Bone marrow (tissue), 2 donors: ENCODE measurements at places on chromosomes 5 and 9.

GRCh38 chr9:17433526-17433925 is 145.3 kb upstream of the SH3GL2 start:
- DNase-seq, result no peak

DNA sequence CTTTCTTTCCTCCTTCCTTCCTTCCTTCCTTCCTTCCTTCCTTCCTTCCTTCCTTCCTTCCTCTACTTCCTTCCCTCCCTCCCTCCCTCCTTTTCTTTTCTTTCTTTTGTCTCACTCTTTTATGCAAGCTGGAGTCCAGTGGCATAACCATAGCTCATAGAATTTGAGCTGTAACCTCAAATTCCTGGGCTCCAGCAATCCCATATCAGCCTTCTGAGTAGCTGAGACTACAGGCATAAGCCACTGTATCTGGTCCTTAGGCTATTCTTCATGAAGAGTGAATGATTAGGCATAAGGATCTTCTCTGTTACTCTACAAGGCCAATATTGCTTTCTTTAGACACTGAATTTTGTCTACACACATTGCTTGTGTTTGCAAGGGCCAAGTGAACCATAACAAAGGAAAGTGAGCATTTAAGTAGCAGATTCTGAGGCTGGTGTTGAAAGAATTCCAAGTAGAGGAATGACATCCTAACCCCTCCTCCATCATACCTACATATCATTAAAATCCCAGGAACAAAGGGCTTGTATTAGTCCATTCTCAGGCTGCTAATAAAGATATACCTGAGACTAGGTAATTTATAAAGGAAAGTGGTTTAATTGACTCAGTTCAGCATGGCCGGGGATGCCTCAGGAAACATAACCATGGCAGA is 293.2 kb downstream of the HCN1 start:
- no peak for DNase-seq

- no peak for DNase-seq
Measured at GRCh38 chr9:12276505-12276904, 416.7 kb upstream of the TYRP1 start.

DNA sequence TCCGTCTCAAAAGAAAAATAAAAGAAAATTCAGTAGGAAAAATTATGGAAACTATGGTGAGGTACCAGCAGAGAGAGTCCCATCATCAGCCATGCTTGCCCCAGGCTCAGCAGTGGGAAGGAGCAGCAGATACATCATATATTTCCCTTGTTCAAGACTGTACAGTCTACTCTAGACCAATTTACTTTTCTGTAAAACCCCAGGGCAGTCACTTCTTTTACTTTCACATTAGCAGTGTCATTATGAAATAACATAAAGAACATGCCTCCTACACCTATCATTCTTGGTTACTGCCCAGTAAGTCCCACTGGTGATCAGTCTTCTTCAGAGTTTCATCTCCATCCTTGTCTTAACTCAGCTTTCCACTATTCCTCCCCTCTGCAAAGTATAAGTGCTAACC is 1145.0 kb downstream of the MAT2B start:
- DNase-seq, result no peak

- no peak for DNase-seq
Measured at GRCh38 chr5:148421661-148422060, 37.9 kb downstream of the FBXO38 start.

- no peak for DNase-seq
Measured at GRCh38 chr9:97786341-97786740, 66.7 kb upstream of the FOXE1 start.

GRCh38 chr9:37913480-37914153 is 9.7 kb upstream of the SLC25A51 start:
- DNase-seq, result peak; percentile 97

- DNase-seq, result no peak
Measured at GRCh38 chr5:60354311-60354710, 345.7 kb downstream of the DEPDC1B start.

GRCh38 chr9:136527131-136527530 is 18.7 kb downstream of the NOTCH1 start:
- DNase-seq, result no peak

GRCh38 chr5:74950836-74951515 is 84.8 kb upstream of the FAM169A start:
- DNase-seq, result no peak

GRCh38 chr9:117293206-117294114 is 121.4 kb downstream of the ASTN2 start:
- DNase-seq, result no peak

- DNase-seq, result no peak
Measured at GRCh38 chr9:112881331-112881730, 9.3 kb downstream of the SLC46A2 start.

DNA sequence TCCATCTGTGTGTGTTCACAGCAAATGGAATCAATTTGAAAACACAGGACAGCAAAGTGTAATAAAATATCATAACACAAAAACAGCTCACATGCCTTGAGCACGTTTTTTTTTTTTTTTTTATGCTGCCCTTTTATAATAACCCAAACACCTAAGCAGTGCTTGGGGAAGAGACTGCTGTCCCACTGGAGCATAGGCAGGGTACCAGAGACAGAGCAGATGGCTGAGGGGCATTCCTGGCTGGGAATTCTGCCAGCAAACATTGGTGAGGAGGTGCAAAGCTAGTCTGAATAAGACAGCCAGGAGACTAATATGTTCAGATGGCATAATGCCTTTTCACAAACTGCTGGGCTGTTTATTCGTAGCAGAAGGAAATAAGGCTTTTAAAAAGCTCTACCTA is 58.1 kb upstream of the SV2C start:
- DNase-seq, result no peak

DNA sequence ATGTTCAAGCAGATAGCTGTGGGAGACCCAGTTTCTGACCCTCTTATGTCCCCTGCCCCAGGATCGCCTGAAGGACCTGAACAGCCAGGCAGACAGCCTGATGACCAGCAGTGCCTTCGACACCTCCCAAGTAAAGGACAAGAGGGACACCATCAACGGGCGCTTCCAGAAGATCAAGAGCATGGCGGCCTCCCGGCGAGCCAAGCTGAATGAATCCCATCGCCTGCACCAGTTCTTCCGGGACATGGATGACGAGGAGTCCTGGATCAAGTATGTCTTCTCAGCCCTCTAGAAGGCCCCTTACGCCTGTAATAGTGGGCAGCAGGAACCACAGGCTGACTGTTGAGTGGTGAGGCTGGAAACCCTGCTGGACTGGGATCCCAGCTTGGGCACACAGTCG is 41.1 kb downstream of the DYNC2I2 start:
- DNase-seq, result no peak

DNA sequence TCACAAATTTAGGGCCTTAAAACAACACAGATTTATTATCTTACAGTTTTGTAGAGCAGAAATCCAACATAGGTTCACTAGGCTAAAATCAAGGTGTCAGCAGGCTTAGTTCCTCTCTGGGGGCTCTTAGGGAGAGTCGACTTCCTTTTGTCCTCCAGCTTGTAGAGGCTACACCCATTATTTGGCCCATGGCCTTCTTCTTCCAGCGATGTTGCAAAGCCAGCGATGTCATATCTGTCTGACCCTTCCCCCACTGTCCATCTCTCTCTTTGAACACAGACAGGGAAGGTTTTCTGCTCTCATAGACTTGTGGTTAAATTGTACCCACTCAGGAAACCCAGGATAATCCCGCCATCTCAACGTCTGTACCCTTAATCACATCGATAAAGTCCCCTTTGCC is 60.3 kb upstream of the SHB start:
- DNase-seq, result no peak

- DNase-seq, result no peak
Measured at GRCh38 chr9:14170973-14171596, 142.9 kb downstream of the NFIB start.

DNA sequence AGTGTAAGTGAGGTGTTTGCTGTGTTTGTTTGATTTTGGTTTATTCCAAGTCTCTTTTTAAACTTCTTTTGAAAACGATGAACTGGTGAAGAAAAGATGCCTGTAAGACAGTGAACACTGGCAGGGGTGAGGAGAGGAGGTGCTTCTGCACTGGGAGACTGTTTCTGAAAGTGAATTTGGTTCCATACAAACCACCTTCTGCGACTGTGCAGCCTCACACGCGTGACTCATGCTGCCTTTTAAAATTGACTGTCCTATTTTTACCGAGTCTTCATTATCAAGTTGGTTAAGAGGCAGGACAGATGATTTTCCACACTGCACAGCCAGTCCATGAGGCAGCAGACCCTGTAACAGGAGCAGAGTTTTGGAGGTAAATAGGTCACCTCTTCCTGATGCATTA is 340.6 kb downstream of the MTRR start:
- DNase-seq, result no peak

DNA sequence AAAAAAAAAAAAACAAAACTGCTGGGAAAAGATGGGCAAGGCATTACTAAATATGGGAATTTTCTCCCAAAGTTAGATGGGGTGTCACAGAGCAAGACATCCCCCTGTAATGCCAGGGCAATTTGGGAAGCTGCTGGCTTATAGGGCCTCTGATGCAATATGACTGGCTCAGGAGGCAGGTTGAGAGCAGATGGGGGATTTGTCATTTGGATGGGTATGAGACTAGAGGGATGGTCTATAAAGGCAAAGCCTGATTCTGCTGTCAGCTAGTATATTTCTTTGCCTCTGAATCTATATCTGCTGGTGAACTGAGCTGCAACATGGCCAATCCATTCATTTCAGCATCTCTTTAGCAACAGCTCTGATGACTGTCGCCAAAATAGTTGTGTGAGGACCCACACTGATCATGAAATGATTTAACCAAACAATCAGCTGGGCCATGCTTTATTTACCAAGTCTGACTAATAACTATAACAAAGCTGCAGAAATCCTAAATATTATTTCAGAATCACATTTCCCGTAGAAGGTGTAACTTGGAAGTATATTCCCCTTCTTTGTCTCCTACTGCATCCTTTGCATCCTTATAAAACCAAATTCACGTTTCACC is 455.1 kb upstream of the ZNF608 start:
- DNase-seq, result no peak

- no peak for DNase-seq
Measured at GRCh38 chr5:26009742-26010141, 1028.6 kb downstream of the CDH9 start.
